CD4-positive, alpha-beta T cell treated with Interleukin-1 beta for 1 hour (primary cell): ENCODE measurements at places on chromosomes 2 and 18.

DNA sequence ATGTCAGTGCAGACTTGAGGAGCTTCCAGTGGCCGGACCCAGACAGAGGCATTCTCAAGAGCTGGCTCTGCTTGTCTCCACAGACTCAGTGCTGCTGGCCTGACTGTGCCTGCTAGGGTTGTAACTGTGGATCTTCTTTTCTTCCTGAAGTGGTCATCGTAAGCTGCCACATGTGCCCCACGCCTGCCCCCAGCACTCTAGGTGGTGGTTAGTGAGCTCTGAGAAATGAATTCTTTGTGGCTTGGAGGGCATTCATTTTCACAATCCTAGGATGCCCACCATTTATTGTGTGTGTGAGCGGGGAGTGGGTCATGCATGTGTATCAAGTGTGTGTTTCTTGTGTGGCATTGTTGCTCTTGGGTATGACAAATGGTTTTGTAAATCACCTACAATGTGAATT is 23.1 kb downstream of the RAB12 start:
- DNase-seq = no peak

DNA sequence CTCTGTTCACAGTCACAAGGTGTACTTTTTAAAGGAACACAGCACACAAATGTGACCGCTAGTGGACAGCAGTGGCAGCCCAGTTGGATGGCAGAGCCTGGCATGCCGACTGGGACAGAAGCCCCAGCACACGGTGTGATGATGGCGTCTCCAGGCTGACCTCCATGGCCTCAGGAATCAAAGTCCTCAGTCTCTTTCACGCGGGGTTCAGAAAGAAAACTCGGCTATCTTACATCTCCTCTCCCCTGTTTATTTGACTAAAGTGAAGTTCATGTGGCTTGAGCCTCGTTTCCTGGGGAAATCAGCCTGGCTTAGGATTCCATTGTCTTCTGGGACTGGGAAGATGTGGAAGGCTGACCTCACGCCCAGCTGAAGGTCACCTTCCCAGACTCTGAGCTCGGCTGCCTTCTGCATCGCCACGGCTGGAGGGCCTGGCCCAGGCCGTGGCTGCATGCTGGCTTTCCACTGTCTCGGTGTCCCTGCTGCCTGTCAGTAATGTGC is 56.1 kb downstream of the ASAP2 start:
- no peak for DNase-seq

DNA sequence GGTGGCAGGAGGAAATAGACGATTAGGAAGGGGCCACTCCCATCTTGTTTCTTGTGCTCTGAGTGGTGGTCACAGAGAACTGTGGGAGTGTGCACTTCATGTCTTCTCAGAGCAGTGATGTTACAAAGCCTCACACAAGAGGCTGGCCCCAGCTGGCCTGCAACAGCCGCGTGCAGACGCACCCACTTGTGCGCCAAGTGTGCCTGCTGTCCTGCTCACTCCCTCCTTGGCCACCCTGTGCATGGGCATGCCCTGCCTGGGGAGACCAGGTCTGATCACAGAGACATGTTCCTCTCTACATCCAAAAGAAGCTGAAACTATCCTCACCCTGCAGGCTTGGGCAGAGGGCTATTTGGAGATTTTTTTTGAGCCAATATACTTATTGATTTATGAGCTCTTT is 108.4 kb downstream of the MRO start:
- no peak for DNase-seq

DNA sequence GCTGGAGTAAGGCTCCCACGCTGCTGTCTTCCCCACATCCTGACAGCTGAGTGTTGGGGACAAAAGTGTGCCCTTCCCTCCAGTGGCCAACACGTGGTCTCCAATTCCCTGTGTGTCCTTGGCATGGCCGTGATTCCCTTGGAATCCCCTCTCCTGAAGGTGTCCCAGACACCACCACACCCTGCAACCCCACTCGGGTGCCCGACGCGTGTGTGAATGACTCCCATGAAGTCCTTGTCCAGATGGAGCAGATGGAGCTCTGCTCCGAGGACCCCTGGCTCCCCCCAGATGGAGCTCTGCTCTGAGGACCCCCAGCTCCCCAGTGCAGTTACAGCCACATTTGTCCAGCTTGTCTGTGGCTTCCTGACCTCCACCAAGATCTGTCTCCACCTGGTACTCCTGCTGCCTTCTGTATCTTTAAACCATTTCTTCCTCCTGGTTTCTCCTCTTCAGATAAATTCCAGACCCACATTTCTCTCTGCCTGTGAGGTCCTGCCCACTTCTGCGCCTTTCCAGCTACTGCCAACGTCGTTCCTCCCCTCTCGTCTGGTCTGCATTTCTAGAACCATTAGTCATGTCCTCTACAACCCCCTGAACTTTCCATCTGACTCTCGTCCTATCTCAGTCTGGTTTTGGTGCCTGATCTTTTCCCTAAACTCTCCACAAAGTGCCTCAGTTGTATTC is 86.8 kb upstream of the PXDN start:
- DNase-seq = no peak

- no peak for DNase-seq
These were observed 36.6 kb downstream of the TTC32 start for GRCh38 chr2:19865151-19865550.

DNA sequence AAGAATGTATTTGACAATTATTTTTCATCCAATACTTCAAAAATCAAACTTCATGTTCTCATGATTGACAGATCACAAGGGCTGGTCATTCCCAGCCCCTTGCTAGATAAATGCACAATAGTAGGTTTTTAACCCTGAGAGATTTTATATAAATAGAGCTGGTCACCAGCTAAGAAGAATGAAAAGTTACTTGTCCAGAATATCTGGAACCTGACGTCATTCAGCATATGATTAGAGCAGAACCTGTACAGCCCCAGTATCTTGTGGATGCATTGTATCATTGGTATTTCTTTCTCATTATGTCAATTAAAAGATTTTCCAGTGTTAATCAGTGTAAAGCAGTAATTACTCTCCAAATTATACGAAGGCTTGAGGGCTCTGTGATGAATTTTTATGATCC is 202.8 kb upstream of the RND3 start:
- no peak for DNase-seq

GRCh38 chr2:227033471-227034148 is 130.4 kb downstream of the COL4A4 start:
- DNase-seq = peak; percentile 5

DNA sequence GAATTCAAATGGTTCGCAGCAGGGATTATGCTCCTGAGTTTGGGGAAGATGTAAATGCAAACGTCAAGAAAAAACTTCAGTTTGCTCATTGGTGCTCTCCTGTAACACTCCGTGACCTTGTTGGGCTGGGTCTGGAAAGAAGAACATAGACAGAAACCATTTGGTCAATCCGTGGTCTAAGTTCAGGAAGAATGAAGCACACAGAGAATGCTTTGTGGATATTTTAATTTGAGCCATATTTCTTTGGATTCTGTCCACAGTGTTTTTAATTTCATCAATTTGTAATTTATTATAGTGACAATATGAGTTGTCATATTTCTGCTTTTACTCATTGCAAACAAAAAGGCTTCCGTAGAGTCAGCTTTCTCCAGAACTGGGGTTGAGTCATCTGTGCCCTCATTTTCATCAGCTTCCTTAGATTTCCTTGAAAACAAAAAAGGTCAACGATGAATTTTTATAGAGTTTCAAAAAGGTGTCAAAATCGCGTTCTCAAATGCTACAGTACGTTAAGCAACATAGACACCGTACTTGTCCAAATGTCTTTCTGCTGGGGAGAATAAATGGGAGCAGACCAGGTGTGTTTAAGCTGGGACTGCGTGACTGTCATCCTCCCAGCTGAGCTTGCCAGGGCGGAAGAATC is 606.4 kb downstream of the RNF144A start:
- DNase-seq = no peak

DNA sequence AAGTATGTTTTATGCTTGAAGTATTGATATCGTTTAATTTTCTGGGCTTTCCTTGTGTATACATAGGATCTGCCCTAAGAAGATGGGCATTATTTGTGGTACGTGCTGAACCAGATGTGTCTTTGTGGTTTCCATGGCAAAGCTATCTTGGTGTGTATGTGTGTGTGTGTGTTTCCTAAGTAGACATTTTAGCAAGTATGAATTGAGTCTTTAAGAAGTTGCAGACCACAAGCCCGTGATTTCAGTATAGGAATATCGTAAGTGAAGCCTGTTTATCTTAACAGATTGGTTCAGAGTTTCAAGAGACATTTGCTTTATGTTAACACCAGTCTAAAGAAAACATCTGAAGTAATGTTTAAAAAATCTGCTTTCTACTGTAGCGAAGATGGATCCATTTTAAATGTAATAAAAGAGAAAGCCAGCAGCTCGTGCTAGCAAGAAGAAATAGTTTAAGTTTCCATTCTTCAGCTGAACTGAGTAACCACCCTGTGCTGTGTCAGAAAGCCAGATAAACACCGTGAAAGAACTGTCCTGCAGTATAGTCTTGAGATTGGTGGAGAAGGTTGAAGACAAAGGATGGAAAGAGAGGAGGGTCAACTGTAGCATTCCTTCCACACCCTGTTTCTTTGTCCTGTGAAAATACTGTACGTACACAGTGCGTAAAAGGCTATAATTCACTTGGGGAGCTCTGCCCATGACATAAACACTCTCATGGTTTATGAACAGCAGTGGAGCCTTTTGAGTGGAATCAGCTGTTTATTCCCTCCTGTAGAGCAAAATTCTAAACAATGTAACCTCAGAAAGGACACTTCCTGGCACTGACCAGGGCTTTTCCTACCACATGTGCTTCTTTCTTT is 91.9 kb upstream of the FOSL2 start:
- no peak for DNase-seq

GRCh38 chr2:86195055-86195807 is at the start of gene IMMT:
Gene IMMT (minus strand): TSS chr2:86195462. CDS start chr2:86195382, 80 bp downstream.
- peak; percentile 85 for DNase-seq

GRCh38 chr2:188475945-188476344 is 184.3 kb downstream of the GULP1 start:
- DNase-seq = no peak

DNA sequence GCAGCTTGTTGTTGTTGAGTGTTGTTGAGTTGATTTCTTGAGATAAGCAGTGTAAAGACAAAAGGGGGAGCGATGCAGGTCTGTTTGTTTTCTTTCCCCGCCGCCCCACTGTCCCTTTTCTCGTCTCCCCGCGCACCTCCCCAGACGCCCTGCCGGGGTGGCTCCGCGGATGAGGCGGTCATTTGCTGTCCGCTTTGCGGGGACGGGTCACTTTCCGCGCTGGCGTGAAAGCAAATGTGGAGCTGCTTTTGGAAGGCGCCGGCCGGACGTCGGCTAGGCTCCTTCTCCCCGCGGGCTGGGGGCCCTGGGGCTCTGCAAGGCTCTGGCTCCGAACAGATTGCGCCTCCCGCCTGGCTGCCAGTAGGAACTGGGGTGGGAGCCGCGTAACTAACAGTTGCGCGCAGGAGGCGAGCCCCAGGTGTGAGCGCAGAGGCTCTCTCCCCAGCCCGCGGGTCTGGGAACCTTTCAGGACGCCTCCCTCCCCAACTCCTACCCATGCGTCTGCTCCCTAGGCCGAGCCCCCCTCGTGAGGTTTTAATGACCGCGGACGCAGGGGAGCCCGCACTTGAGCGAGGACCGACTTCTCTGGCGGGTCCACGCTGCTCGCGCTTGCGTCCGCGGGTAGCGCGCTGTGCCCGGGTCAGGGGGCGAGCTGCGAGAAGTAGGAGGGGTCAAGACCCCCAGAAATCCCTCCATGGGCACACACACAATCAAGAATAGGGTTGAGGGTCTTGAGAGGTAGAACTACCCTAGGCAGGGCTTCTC is 146.6 kb downstream of the MEIS1 start:
- no peak for DNase-seq

DNA sequence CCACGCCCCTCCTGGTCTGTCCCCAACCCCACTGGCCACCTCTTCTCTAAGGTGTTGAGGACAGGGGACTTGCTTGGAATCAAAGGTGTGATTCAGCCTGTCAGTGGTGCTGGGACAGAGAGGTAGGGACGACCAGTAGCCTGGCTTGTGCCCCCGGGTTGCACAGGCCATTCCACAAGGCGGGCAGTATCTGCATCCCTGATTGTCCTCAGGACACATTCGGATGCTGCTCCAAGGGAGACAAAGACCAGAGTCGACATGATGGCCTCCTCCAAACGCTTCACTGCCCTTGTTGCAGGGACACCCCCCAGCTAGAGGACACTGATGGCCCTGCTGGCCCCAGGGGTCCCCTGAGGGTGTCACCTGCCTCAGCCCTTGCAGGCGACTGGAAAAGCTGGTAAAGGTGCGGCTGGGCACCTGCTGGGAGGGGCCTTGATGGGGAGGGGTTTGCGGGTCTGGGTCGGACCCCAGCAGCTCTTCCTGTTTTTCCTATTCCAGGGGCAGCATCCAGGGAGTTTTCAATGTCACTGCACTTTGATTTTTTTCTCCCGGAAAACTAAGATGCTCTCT is 98.0 kb downstream of the PTGR3 start:
- no peak for DNase-seq
